ENCODE measurements at places on chromosomes 16 and 17.

DNA sequence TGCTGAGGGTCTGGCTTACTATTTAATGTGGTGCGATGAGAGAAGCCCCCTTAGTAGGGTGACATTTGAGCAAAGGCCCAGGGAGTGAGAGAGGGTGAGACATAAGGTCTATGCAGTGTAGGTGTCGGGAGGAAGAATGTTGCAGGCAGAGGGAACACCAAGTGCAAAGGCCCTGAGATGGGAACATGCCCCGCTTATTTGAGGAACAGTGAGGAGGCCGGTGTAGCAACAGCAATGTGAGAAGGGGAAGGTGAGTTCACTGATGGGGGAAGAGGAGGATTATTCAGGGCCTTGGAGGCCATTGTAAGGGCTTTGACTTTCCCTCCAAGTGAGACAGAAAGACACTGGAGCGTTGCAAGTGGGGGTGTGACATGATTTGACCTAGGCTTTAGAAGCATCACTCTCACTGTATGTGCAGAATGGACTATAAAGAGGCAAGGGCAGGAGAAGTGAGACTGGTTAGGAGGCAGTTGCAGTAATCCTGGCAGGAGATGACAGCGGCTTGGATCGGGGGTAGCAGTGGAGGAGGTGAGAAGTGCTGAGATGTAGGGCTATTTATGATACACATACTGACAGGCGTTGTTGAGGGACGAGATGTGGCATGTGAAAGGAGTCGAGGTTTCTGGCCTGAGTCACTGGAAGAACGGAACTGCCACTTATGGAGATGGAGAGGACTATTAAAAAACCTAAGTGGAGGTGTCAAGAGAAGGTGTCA lies 145.3 kb downstream of the SPECC1 start:
- no peak for DNase-seq

DNA sequence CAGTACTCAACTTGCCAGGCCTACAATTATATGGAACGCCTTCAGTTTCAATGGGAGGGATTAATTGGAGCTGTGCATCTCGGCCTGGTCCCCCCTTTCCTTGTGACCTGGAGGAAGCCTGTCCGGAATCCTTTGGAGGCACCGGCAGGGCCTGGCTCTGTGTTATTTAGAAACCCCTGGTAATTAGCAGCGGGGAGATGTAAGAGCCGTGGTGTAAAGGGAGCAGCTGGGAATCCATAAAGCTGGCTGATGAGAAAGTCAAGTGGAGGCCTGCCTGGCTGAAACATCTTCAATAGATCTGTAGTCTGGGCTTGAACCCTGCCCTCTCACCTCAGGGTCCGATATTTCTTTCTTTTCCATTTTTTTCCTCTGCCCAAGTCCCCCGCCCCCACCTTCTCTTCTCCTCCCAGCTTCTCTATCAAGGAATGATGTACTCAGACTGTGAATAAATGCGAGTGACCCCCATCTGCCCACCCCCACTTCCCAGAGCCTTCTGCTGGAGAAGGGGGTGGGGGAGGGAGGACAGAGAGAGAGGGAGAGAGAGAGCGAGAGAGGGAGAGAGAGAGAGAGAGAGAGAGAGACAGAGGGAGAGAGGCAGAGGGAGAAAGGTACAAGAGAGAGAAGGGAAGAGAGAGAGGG lies 495.5 kb upstream of the ZFHX3 start:
- no peak for DNase-seq

- no peak for DNase-seq
These were observed 29.8 kb upstream of the GSG1L start for GRCh38 chr16:28093385-28093725.

DNA sequence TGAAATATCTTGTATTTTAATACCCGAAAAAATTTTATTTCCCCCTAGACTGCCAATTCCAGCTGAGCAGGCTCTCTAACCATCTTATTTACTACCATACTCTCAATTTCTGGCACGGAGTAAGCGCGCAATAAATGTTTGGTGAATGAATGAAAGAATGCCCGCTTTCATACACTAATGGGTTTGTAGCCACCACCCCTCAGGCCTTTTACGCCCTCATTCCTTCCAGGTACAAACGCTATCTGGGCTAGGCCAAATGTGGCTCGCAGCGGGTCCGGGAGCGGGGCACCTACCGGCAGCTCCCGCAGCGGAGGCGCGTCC lies 536 bp upstream of the PLD2 start:
- peak; percentile 12 for DNase-seq

DNA sequence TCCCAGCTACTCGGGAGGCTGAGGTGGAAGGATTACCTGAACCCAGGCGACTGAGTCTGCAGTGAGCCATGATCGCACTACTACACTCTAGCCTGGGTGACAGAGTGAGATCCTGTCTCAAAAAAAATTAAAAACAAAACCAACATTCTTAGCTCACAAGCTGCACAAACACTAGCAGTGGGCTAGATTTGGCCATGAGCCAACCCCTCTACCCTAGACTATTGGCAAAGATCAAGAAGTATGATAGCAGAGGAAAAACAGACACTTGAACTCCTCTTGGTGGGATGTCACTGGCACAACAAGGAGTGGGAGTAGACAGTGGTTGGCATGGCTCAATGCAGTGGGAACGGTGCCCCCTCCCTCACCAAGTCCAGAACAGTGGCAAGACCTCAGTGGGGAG lies 19.6 kb upstream of the RIPOR1 start:
- no peak for DNase-seq

GRCh38 chr17:63138713-63139112 lies 172.7 kb downstream of the TANC2 start:
- no peak for DNase-seq

DNA sequence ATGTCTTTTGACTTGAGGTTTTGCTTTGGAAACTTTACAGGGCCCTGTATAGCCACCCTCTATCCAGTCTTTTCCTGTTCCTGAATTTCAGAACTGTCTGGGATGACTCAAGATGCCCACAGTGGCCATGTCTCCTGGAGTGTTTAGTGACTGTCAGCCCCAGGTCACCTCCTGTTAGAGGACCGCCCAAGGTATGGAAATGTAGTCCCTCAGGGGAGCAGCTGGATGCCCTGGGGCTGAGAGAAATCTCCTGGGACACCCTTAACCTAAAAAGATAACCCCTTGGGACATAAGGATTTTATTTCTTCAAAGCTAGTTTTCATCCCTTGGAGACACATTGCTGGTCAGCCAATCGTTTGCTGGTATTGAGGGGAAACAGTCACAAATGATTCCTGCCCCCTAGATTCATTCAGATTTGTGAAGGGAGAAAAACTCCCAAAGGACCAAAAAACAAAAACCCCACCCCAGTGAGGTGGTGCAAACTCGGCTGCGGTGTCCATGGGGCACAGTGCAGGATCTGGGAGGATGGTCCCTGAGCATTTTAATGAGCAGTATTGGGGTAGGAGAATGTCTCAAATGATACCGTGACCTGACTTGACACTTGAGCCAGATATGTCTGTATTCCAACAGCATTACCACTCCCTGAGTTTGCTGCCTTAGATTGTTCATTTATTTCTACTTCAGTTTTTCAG lies 1.7 kb downstream of the ZNF267 start:
- peak; percentile 65 for DNase-seq

DNA sequence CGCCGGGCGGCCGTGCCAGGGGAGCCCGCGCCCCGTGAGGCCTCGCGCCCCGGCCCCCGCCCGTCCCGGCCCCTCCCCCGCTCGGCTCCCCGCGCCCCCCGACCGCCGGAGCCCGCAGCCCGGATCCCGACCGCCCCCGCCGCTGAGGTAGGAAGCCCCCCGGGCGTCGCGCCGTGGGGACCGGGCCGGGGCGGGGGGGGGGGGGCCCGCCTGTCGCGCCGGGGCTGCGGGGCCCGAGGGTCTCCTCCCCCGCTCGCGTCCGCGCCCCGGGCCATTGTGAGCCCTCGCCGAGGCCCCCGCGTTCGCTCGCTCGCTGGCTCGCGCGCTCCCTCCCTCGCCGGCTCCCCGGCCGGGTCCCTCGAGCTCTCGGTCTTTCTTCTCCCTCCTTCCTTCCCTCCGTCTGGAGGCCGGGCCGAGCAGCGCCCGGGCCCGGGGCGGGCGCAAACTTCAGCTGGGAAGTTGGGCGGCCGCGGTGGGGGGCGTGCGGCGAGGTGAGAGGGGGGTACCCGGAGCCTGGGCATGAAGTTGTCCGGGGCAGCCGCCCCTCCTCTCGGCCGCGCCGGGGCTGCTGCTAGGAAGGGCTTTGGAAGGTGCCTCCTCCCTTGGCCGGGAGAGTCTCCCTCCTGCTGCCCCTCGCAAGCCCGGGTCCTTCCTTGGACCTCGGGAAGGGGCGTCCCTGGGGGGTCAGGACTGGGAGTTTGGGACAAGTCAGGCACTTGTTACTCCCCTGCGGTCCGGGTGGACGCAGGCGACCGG lies 419 bp downstream of the GLIS2 start:
- DNase-seq: no peak

DNA sequence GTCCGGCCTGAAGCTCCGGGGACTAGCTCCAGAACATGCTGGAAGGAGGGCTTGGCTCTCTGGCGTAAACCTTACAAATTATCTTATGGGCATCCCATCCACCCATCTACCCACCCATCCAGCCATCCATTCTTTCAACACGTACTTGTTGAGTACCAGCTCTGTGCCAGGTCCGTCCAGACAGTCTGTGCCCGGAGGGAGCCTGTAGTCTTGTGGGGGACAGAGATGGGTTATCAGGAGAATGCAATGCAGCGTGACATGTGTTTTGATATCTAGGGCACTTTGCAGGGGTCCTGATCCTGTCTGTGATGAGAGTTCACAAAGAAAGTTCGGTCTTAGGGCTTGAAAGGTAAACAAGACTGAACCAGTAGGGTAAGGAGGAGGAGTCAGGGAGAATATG lies 4.1 kb upstream of the SLC13A2 start:
- DNase-seq: no peak

GRCh38 chr17:54906683-54907082 lies 6.0 kb downstream of the TOM1L1 start:
- DNase-seq: no peak

- no peak for DNase-seq
These were observed 13.7 kb downstream of the N4BP1 start for GRCh38 chr16:48596326-48596725.

DNA sequence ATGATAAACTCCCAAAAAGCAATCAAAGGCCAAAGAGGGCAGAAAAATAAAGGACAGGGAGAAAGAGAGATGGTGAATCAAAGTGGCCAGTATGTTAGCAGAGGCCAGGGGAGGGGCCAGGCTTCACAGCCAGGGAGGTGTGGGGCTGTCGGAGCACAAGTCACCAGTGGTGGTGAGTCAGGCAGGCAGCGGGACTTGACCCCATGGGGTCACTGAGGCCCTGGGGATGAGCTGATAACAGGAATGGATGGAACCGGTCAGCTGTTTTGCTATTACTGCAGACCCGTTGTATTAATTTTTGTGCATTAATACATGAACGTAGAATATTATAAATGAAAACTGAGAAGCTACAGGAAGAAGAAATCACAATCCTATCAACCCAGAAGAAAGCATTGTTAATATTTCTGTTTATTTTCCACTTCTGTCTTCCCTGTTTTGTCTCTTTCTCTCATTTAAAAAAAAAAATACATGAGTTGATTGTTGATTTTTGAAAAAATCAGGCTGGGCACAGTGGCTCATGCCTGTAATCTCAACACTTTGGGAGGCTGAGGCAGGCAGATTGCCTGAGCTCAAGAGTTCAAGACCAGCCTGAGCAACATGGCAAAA lies 106.9 kb downstream of the SOCS1 start:
- DNase-seq: peak; percentile 73

DNA sequence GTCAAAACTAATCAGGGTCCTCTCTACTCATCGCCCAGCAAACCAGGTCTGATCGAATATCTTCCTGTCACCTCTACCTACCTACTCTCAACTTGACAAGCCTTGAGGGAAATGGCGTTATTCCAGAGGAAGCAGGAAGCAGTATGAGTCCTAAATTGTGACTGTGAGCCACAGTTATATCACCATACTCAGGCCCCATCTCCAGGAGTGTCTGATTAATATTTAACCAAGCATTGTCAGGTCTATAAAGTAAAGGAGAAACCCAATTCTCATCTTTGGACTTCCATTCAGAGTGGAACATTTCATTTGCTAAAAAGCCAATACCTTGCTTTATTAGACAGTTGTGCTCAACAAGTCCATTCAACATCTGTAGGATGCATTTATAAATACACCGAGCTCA lies 17.8 kb upstream of the CLEC3A start:
- DNase-seq: no peak

GRCh38 chr17:80408872-80409271 lies 6.1 kb upstream of the ENDOV start:
- peak; percentile 12 for DNase-seq

GRCh38 chr17:43901861-43902589 lies 5.3 kb downstream of the MPP2 start:
- no peak for DNase-seq

- no peak for DNase-seq
These were observed 17.3 kb downstream of the COTL1 start for GRCh38 chr16:84600343-84601229.

DNA sequence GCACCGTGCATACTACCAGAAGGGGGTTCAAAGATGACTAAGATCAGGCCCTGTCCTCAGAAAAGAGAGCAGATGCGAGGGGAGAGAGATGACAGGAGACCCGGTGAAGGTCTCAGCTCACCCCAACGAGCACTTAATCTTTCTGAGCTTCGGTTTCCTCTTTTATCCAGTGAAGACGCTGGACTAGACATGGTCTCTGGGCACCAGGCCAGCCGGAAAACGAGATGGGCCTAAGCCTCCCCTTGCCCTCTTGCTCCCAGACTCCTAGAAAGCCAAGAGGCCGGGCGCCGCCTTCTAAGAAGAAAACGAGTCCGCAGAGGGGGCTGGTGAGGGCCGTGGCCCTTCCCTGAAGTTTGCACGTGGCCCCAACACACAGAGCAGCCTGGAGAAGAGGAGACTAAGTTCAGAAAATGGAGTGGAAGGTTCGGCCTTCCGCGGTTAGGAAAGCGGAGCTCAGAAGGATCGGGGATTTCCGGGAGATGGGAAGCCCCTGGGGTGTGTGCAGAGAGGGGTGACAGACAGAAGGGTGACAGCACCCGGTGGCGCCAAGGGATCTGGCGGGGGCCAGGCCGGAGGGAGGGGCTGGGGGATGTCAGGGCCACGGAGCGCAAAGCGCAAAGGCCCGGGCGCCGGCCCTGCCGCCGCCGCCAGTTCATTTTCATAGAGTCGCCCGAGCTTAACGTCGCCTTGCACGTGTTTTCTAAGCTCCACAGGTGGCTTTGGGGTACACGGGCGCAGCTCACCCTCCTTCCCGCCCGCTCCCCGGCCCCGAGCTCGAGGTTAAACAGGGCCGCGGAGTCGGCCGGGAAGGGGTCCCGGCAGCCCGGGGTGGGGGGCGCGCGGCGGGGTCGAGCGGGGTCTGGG lies 42.1 kb upstream of the BHLHA9 start:
- DNase-seq: no peak

- DNase-seq: peak; percentile 3
These were observed 267.1 kb upstream of the ASIC2 start for GRCh38 chr17:33560165-33560564.

DNA sequence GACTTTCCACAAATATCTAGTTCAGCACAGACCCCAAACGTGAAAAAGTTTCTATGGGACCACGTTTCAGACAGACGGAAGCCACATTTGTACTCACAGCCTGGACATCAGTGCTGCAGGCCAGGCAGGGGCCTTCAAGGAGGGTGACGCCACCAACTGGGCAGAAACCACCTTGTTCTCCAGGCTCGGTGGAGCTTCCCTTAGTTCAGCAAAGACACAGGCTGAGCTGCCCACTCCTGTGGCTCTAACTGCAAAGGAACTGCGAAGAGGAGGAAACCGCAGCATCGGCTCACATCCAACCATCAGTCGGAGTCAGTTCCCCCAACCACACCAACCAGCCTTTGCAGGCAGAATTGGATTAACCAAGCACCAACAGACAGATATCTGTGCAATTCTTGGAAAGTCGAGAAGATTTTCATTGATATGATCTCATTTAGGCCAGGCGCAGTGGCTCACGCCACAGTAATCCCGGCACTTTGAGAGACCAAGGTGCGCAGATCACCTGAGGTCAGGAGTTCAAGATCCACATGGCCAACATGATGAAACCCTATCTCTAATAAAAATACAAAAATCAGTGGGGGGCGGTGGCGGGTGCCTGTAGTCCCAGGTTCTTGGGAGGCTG lies 73.3 kb upstream of the CNEP1R1 start:
- DNase-seq: no peak
